ENCODE measurements at places on chromosomes 1 and 21. TPM values are rescaled to one million over a fixed set of nuclear protein-coding genes. Genes with fewer than 3 reads are reported as not detected.
A peak's percentile ranks its signal among the peaks of the same experiment; 100 is the strongest.

Gene RGS13
- not detected for total RNA-seq

GRCh38 chr1:246029616-246030015, 477.5 kb downstream of the SMYD3 start:
- peak; percentile 43 for DNase-seq

- DNase-seq: peak; percentile 58
These were observed 44.5 kb downstream of the SLC22A15 start for GRCh38 chr1:116020668-116021272.

- no peak for DNase-seq
These were observed 49.6 kb upstream of the BMP8A start for GRCh38 chr1:39441797-39442196.

Measured in fibroblast of lung (primary cell).